RCC 7860 (cell line): ENCODE measurements at places on chromosomes 2 and 18.

DNA sequence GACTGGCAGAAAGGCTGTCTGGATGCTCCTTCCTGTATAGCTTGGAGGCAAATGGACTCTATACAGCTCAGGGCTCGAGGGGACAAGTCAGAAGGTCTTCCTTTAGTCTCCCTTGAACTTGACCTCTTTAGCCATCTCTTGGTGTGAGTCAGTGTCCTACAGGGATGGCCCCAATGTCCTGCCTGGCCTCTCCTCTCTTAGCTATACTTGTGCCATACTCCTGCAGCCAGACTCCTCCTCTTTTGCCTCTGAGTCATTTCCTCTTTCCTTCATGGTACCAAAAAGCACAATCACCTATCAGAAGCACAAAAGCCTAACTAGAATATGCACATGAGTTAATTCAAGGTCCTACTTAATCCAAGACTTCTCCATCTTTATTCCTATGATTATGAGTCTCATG lies 112.7 kb downstream of the XRCC5 start:
- DNase-seq: peak; percentile 80

GRCh38 chr2:27502142-27502541 lies 5.5 kb downstream of the GCKR start:
- no peak for DNase-seq

DNA sequence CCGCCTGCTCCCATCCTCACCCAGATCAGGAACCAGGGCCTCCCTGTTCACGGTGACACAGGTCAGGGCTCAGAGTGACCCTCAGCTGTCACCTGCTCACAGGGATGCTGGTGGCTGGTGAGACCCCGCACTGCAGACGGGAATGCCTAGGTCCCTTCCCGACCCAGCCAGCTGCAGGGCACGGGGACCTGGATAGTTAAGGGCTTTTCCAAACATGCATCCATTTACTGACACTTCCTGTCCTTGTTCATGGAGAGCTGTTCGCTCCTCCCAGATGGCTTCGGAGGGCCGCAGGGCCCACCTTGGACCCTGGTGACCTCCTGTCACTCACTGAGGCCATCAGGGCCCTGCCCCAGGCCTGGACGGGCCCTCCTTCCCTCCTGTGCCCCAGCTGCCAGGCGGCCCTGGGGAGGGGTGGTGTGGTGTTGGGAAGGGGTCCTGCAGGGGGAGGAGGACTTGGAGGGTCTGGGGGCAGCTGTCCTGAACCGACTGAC lies 31.7 kb downstream of the GPC1 start:
- no peak for DNase-seq

GRCh38 chr2:71605781-71606241 lies 152.4 kb downstream of the DYSF start:
- DNase-seq: no peak
